ENCODE measurements at places on chromosomes 11 and 22. TPM values are rescaled to one million over a fixed set of nuclear protein-coding genes. Genes with fewer than 3 reads are reported as not detected.

Gene NEFH
- polyA plus RNA-seq = 12.0 TPM

- DNase-seq = no peak
Measured at GRCh38 chr22:20937031-20937793, 20.0 kb downstream of the CRKL start.

DNA sequence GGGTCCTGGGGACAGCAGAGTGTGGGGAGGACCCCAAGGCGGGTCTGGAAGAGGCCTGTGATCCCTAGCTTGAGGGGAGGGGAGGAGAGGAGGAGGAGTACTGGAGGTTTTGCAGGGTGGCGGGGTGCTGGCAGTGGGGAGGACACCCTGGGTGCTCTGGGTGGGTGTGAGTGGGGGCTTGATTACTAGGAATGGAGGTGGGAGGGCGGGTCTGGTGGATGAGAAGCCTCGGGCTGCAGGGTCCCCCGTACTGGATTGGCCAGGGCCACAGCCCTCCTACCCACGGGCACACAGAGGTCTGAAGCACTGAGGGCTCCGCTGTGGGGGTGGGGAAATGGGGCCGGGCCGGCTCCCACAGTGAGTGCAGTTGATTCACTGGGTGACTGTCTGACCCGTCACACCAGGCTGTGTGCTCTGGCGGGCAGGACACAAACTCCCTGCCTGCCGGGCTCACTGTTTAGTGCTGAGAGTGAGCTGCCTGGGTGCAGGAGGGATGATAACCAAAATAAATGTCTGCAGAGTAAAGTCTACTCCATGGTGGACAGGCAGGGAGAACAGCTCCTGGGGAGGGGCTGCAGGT, 114.2 kb downstream of the CACNA1I start:
- DNase-seq = no peak

DNA sequence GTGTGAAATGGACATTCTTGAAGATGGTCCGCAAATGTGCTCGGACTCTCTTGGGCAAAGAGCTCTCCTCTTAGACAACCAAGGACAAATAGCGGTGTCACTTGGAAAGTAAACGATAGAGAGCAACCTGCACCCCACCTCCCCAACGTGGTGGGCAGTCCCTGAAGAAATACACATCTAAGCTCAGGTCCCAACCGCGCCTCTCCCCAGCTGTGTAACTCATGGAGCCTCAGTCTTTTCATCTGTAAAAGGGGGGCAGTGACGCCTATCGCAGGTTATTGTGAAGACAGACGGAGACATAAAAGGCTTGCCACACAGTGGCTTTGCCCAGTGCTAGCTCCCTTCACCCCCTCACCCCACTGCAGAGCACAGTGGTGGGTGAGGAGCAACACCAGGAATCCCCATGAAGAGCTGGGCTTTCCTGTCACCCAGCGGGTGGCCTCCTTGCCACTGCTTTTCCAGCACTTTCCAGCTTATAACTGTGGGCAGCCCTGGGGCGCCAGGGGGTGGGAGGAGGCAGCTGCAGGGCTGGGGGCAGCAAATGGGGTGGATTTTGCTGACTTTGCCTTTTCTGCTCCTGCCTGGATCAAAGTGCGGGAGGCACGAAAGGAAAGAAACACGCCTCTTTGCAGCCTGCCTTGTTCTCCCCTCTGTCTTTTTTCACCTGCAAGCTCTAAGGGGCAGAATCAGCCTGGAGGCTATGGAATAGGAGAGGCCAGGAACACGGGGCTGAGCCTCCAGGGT, 73.7 kb upstream of the TSPAN18 start:
- no peak for DNase-seq

Gene FIBIN
- 6.5 TPM for polyA plus RNA-seq

- no peak for DNase-seq
Measured at GRCh38 chr22:42150727-42151590, 20.3 kb upstream of the CYP2D6 start.

- peak; percentile 68 for DNase-seq
Measured at GRCh38 chr11:1844221-1845094, 5.7 kb downstream of the TNNI2 start.

DNA sequence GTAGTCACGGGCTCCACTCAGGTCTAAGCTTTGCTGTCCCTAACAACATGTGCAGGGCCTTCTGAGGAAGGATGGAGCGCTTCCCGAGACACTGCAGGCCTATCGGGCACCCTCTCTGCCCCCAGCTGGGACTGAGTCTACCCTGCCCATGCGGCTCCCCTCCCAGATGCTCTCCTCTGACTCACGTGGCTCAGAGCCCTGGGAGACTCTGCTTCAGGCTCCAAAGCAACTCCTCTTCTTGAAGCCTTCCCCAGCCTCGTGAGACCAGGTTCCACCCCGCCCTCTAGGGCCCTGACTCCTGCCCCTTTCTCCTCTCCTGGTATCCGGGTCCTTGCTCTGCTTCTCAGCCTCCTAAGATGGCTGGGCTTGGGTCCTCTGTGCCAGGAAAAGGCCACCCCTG, 28.4 kb upstream of the ARFGAP3 start:
- no peak for DNase-seq

Gene CCDC87
- 37.2 TPM for polyA plus RNA-seq

Gene OR52I1
- not detected for polyA plus RNA-seq

GRCh38 chr11:87265979-87266378, 228.2 kb downstream of the TMEM135 start:
- DNase-seq = no peak

- DNase-seq = no peak
Measured at GRCh38 chr11:122253589-122254231, 137.7 kb upstream of the BLID start.

Gene ANGPTL5
- polyA plus RNA-seq = 0.74 TPM

- DNase-seq = no peak
Measured at GRCh38 chr22:49901457-49901856, 16.8 kb downstream of the ALG12 start.

All from testis (tissue), 5 donors.